Activated CD8-positive, alpha-beta memory T cell treated with anti-CD3 and anti-CD28 coated beads, Interleukin-2, amount 10 ng/mL, durations not matched to agents 7 days and 5 days (primary cell): ENCODE measurements at places on chromosomes 1 and 21. TPM values are rescaled to one million over a fixed set of nuclear protein-coding genes. Genes with fewer than 3 reads are reported as not detected.

The ZNF683 gene
- 7.0 TPM for total RNA-seq

The ACTL8 gene
- not detected for total RNA-seq

The OLFML2B gene
- total RNA-seq = not detected

The BRWD1 gene
- 35.0 TPM for total RNA-seq

The ARHGEF16 gene
- not detected for total RNA-seq

The DDOST gene
- 170 TPM for total RNA-seq

The MNDA gene
- not detected for total RNA-seq

The KRTCAP2 gene
- 177 TPM for total RNA-seq

The NHLH1 gene
- 0.44 TPM for total RNA-seq

The TRIM67 gene
- total RNA-seq = not detected

The DIO1 gene
- not detected for total RNA-seq

The NOS1AP gene
- not detected for total RNA-seq

The SERINC2 gene
- 0.32 TPM for total RNA-seq

The SLAMF9 gene
- total RNA-seq = not detected

The SEMA6C gene
- 1.7 TPM for total RNA-seq

The FCN3 gene
- total RNA-seq = not detected

The TSPEAR gene
- not detected for total RNA-seq

The PRAMEF27 gene
- not detected for total RNA-seq

The KRTAP19-3 gene
- not detected for total RNA-seq
